ENCODE measurements at places on chromosomes 12 and 14.

DNA sequence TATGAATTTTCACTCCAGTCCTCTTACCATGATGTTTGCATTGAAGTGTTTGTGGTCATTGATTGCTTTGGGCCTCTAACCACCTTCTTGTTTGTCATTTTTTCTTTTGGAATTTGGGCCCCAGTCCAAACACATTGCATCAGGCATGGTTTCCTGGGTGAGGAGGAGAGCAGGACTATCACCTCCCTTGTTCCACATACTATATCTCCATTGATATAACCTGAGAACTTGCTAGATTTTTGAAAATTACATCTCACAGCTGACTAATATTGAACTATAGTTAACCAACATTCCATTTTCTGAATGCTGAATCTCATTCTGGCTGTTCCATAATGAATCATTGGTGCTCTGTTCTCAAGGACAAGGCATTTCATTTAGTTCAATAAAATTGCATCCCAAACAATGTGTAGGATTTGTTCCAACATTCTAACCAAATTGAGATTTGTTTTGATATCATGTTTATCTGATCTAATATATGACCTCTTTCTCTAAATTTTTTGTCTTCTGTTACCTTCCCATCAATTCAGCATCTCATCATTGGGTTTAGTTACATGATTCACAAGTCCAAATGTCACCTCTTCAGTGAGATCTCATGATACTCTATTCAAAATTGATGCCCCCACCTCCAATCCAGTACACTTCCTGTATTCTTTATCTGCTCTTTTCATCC is 329.0 kb downstream of the ZFP36L1 start:
- DNase-seq, result no peak

- no peak for DNase-seq
Measured at GRCh38 chr12:12804432-12804886, 8.7 kb upstream of the DDX47 start.

- no peak for DNase-seq
Measured at GRCh38 chr12:77049767-77050353, 15.5 kb downstream of the E2F7 start.

GRCh38 chr14:95261616-95262510 is 57.8 kb downstream of the CLMN start:
- no peak for DNase-seq

DNA sequence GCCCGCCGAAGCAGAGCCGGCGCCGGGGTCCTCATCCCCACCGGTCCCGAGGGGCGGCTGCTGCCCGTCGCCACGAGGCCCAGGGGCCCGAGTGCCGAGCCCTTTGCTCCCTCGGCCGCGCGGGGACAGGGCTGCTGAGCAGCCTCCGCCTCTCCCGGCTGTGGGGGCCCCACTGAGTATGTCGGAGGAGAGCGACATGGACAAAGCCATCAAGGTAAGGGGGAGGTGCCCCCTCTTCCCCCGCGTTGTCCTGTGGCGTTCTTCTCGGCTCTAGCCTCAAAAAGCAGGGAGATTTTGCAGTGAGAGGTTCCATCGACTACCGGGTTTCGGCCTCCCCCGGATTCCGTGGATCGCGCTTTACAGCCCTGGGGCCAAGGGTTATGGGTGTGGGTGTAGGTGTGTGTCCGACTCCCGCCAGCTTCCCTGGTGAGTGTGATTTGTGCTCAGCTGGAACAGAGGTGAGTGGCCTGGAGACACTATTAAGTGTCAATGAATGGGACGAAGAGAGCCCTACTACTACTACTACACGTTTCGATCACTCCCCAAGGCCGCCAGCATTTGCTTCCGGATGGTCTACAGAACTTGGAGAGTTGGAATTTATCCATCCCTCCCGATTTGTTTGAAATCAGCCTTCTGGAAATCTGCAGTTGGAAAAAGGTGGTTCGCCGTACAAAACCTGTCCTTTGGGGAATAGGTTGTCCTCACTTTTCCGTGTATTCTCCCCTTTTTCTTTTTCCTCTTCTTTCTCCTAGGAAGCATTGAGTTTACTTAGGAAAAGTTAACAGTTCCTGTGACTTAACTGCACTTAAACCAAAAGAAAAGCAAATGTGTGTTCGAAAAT is 748 bp downstream of the MAPKAPK5 start:
- DNase-seq, result peak; percentile 19

- DNase-seq, result no peak
Measured at GRCh38 chr12:91603060-91603459, 420.4 kb upstream of the DCN start.

GRCh38 chr12:92034858-92035401 is 110.7 kb downstream of the BTG1 start:
- DNase-seq, result no peak

DNA sequence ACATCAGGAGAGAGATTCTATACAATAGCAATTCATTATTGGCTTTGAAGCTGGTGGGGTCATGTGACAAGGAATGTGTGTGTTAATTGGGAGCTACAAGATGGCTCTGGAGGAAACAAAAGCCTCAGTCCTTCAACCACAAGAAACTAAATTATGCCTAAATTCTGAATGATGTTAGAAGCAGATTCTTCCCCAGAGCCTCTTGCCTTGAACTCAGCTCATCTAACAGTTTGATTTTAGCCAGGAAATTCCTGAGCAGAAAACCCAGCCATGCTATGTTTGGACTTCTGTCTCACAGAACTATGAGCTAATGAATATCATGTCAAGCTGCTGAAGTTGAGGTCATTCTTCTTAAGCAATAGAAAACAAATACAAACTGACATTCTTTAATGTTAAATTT is 274.7 kb downstream of the SLC6A15 start:
- no peak for DNase-seq

DNA sequence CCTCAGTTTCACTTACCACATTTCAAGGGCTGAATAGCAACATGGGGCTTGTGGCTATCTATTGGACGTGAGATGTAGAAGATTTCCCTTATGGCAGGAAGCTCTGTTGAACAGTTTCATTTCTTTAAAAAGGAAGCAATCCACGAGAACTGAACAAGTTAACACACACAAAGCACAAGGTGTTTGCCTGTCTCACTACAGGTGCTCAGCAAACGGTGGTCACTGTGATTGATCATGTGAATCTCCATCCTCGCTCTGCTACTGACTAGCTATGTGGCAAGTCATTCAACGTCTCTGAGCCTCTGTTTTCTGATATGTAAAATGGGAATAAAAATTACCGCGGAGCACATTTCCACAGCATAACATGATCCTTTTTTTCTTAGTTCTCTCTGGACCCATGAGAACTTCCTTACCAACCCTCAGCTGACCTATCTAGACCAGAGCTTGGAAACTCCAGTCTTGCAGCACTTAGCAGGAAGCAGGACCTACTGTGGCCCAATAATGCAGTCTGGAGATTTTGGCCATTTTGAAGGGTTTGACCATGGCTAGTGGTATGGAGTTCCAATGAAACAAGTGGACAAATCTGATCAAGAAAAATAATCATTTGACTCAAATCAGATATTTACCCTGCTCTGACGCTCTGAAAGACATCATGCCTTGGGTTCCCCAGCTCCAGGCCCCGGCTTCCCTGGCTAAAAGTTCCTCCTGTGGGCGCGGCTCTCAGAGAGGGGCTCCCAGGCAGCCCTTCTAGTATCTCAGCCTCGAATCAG is 278.8 kb downstream of the ZFP36L1 start:
- no peak for DNase-seq

GRCh38 chr12:41605545-41606305 is 417.6 kb downstream of the PDZRN4 start:
- no peak for DNase-seq

- DNase-seq, result no peak
Measured at GRCh38 chr12:32545413-32545980, 133.6 kb upstream of the DNM1L start.

- DNase-seq, result no peak
Measured at GRCh38 chr12:11228296-11228879, 41.1 kb downstream of the PRB3 start.

DNA sequence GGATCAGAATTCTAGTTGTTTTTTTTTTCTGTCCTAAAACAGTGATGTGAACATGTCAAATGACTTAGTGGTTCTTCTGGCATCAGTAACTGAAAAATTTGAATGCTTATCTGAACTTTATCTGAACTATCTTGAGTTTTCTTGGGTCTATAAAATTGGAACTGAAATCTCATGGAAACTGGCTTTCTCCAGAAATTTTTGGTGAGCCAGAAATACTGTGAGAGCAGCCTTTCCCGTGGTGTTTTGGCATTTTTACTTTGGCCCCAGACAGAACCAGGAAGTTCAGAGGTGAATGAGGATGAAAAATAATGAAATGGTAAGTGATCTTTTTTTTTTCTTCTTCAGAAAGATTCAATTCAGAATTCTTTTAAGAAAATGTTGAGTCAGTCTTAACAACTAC is 89.5 kb upstream of the CCDC91 start:
- no peak for DNase-seq

- no peak for DNase-seq
Measured at GRCh38 chr14:103770500-103770899, 54.9 kb downstream of the ZFYVE21 start.

DNA sequence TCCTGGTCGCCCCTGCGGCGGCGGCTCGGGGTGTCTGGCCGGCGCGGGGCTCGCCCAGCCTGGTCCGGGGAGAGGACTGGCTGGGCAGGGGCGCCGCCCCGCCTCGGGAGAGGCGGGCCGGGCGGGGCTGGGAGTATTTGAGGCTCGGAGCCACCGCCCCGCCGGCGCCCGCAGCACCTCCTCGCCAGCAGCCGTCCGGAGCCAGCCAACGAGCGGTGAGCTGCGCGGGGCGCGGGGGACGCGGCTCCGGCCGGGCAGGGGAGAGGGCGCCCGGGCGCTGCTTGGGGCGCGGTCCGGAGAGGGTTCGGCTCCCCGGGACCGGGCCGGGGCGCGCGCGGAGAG is at the start of gene LGALS3:
Gene LGALS3, plus strand, starts transcription at position 167 of the 342 bp plus-strand sequence. CDS start 8,122 bp downstream, outside the sequence.
- DNase-seq, result no peak

GRCh38 chr14:92372230-92372629 is 49.3 kb downstream of the SLC24A4 start:
- no peak for DNase-seq

- no peak for DNase-seq
Measured at GRCh38 chr12:3491938-3492792, 1.2 kb downstream of the PRMT8 start.

GRCh38 chr12:1919284-1919683 is 832 bp upstream of the CACNA2D4 start:
- DNase-seq, result no peak

GRCh38 chr12:9049520-9050133 is 60.3 kb downstream of the KLRG1 start:
- DNase-seq, result no peak

GRCh38 chr12:120091371-120092090 is 25.0 kb downstream of the RAB35 start:
- DNase-seq, result no peak

All from stimulated activated CD8-positive, alpha-beta memory T cell treated with anti-CD3 and anti-CD28 coated beads, Interleukin-12 subunit alpha, Interleukin-12 subunit beta, amount 100 ng/mL, for 1 hour (primary cell).